ENCODE measurements at places on chromosomes 2 and 18.

- no peak for DNase-seq
Observed at GRCh38 chr18:36315736-36316135, 18.2 kb downstream of the FHOD3 start.

GRCh38 chr2:135664623-135665068, 77.0 kb upstream of the UBXN4 start:
- no peak for DNase-seq

DNA sequence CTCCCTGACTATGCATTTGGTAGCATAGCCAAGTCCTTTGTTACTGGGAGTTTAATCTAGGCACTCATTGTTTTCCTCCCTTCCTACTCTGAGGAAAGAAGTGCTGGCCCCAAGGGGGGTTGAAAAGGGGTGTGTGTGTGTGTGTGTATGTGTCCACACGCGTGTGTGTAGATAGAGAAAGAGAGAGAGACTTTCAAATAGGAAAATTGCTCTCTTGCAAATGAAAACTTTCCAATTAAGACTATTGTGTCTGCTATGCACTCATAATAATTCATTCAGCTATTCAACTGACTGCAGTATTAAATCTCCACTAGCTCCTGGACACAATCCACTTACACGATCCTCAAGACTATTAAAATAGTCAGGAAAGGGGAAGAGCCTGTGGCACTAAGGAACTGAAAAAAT, 92.9 kb upstream of the CSRNP3 start:
- DNase-seq: no peak

DNA sequence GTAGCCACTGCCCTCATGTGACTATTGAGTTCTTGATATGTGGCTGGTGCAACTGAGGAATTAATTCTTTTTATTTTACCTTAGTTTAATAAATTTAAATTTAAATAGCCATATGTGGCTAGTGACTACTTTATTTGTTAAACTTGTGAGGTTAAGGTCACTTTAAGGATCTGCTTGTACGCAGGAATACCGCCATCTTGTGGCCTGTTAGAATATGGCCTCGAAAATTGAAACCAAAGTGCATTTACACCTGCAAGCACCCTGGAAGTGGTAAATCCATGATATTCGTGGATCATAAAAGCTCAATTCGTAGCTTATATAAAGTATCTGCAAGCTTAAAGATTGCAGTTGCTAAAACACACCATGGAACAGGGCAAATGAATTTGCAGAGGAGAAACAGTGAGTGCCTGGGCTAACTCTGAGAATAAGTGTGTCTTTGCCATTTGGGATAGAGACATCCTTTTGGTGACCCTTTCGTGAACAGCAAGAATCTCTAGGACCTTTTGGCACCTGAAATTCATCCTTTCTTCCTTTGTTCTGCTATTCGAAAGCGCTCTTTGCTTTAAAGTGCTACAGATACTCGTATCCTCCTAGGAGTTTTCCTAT, 59.9 kb upstream of the REG3A start:
- DNase-seq: no peak

- no peak for DNase-seq
Observed at GRCh38 chr2:176493909-176494308, 224.7 kb downstream of the MTX2 start.

DNA sequence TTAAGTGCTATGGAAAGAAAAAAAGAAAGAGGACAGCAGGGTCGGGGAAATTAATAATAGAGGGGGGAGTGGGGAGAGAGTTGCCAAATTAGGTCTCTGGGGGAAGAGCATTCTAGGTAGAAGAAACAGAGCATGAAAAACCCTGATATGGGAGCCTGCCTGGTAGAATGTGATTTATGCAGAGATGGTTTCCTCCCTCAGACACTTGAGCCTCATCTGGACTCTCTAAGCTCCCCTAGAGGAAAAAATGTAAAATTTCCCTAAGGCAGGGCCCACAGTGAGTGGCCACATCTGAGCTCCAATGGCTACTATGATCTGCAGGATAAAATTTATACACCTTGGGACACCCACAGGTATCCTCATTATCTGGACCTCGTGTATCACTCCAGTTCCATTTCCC, 20.6 kb upstream of the EPAS1 start:
- no peak for DNase-seq

DNA sequence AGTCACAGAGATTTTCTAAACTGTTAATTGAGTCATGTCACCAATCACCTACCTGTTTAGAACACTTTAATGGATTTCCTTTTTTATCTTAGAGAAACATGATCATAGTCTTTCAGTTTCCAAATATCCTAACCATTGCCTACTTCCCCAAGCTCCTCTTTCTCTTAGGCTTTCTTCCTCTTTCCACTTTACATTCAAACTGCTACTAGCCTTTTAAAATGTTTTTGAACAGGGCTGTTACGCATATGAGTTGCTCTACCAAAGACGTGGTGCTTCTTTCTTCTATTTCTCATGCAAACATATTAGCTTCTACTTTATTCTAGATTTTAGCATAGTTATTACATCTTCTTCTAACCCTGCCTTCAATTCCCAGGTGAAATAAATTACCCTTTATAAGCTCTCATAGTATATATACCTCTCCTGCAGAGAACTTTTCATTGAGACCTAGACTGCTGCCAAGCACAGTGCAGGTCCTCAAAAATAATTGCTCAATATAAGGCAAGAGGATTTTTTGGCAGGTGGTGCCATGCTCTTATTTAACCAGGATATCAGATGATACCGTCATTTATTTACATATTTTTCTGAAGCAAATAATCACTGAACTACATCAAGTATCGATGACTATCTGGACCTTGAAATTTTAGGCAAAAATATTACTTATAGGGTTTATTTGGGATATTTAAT, 937.1 kb downstream of the TSN start:
- DNase-seq: no peak

GRCh38 chr2:725468-725867, 48.3 kb upstream of the TMEM18 start:
- DNase-seq: no peak

DNA sequence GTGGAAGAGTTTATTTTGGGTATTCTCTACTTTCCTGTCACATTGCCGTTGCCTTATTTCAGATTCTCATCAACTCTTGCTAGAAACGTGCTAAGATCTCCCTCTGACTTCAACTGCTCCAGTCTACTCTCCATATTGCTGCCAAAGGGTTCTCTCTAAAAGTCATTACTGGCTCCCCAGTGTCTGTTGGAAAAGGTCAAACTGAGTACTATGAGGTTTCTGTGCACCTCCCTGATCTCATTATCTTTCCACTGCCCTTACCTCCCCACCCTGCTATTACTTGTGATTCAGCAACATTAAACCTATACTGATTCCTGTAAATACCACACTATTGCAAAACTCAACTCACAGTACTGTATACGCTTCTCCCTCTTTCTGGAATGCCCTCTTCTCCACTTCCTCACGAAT, 1.9 kb upstream of the KRCC1 start:
- no peak for DNase-seq

GRCh38 chr2:223896833-223897311, 48.3 kb downstream of the WDFY1 start:
- DNase-seq: no peak

- DNase-seq: no peak
Observed at GRCh38 chr2:85862426-85862825, 26.4 kb downstream of the ST3GAL5 start.

DNA sequence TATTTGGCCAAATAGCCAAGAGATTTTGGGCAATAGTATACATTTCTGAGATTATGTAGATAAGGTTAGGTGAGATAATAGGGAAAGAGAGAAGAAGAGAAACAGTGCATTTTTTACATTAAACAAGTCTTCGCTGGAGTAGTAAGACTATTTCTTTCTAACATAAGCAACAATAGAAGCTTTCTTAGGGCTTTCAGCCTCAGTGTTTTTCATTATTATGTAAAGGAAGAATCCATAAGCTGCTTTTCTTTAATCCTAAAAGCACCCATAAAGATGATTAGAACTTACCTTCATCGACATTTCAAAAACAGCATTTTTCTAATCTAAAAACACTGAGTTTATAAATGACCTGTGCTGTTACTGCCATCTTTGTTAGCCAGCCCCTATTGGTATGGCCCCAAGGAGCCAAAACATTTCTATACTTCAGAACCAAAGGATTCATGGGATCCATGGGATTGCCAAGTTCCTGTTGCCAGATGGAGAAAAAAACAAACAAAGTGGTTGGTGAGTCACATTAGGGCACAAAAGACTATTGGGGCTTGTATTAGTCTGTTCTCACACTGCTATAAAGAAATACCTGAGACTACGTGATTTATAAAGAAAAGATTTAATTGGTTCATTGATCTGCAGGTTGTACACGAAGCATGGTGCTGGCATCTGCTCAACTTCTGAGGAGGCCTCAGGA, 88.2 kb downstream of the SCG2 start:
- DNase-seq: no peak

- DNase-seq: no peak
Observed at GRCh38 chr2:130894326-130894942, 57.7 kb downstream of the ARHGEF4 start.

- no peak for DNase-seq
Observed at GRCh38 chr2:46786228-46786627, 129.4 kb downstream of the MCFD2 start.

GRCh38 chr2:133409581-133410285, 158.5 kb downstream of the NCKAP5 start:
- no peak for DNase-seq

DNA sequence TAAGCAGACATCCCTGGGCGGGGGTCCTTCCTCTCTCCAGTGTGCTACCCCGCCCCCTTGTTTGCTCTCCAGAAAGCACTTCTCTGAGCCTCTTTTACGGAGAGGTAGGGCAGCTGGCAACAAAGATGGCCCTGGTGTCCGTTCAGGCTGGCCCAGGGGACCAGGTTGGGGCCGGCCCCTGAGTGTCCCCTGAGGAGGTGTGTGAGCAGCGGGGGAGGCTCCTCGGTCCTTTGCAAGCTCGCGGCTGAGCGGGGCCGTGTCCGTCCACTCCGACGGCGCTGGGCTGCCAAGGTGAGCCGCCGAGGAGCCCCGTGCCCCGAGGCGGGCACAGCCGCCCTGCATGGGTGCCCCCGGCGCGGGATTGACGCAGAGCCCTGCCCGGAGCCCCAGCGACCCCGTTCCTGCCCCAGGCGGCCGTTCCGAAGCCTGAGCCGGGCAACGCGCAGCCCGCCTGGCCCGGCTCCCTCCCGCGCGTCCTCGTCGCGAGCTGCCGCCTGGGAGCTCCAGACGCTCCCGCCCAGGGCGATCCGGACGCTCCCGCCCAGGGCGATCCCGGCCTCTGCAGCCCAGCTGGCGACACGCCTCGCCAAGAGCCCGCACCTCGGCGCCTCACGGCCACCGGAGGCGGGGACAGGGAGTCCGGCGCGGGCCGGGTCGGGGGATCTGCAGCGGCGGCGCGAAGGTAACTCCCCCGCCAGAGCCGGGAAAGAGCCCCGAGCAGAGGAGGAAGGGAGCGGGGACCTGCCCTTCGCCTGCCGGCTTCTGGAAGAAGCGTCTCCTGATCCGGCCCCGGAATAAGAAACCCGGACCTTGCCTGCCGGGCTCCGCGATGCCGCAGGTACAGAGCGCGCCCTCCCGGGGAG, at the start of gene PROKR1:
Gene PROKR1, plus strand, starts transcription at position 569 of the 863 bp plus-strand sequence. CDS start 2,243 bp downstream, outside the sequence.
- no peak for DNase-seq
